ENCODE measurements at places on chromosomes 3 and 15. TPM values are rescaled to one million over a fixed set of nuclear protein-coding genes. Genes with fewer than 3 reads are reported as not detected.

The NAA80 gene
- 18.7 TPM for polyA plus RNA-seq

DNA sequence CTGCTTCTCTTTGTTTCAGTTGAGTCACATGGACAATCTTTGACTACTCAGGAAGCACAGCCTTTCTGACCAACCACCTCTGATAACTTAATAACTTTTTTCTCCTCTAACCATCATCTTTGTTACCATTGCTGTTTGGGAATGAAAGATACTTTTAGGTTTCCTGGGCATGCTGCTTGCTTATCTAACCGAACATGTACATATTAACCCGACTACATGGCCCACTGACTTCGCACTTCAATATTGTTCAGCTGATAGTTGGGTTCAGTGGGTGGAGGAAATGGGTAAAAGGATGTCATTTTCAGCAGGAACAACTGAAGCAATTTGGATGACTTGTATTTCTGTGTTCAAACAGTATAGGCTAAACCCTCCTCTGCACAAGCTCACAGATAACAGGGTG lies 214.3 kb downstream of the SQOR start:
- H3K27me3 ChIP-seq = peaks cover 5% of the 10 kb centered on the region
- H3K4me3 ChIP-seq = no peak overlapping the region
- no peaks in the 10 kb centered on the region for H3K36me3 ChIP-seq

The VIPR1 gene
- polyA plus RNA-seq = 40.3 TPM

GRCh38 chr3:125436921-125437320 lies 61.8 kb upstream of the ZNF148 start:
- no peak for DNase-seq
- H3K27ac ChIP-seq = no peak overlapping the region
- no peaks in the 10 kb centered on the region for H3K27me3 ChIP-seq
- H3K4me3 ChIP-seq = no peak overlapping the region
- no peaks in the 10 kb centered on the region for H3K4me1 ChIP-seq

DNA sequence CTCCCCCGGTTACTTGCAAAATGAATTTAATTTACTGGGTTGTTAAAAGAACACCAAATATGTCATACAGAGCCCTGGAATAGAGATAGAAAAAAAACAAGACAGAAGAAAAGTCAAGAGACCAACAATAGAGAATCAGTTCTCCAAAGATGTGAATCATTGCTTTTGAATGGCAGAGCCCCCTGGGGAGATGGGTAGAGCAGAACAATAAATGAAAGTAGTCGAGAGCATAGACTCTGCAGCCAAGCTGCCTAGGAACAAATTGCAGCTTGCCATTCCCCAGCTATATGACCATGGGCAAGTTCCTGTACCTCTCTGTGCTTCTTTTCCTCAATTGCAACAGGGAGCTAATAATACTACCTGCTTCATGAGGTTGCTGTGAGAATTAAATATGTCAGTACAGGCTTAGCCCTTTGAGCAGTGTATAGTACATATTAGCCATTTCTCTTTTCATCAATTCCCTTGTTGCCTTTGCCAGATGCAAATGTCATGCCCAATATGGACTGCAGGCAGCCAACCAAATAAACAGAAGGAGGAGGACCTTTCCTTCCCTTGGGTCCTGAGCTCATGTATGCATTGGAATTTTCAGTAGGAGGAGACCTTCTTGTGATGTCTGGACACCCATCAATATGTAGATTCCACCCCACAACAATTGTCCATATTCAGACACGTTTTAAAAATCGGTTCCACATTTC lies 25.0 kb upstream of the BFSP2 start:
- no peak for DNase-seq
- no peaks in the 10 kb centered on the region for H3K27me3 ChIP-seq
- no peak overlapping the region for H3K4me3 ChIP-seq
- H3K27ac ChIP-seq = no peak overlapping the region
- H3K36me3 ChIP-seq = no peaks in the 10 kb centered on the region
- no peaks in the 10 kb centered on the region for H3K4me1 ChIP-seq
